Occipital lobe (tissue), 3 donors: ENCODE measurements at places on chromosomes 2 and 18. TPM values are rescaled to one million over a fixed set of nuclear protein-coding genes. Genes with fewer than 3 reads are reported as not detected.

The DNAJC5G gene
- total RNA-seq = not detected

The GKN2 gene
- not detected for total RNA-seq

The TRIM43 gene
- total RNA-seq = not detected

The NT5DC4 gene
- total RNA-seq = not detected

The CTIF gene
- total RNA-seq = 55.1 TPM

DNA sequence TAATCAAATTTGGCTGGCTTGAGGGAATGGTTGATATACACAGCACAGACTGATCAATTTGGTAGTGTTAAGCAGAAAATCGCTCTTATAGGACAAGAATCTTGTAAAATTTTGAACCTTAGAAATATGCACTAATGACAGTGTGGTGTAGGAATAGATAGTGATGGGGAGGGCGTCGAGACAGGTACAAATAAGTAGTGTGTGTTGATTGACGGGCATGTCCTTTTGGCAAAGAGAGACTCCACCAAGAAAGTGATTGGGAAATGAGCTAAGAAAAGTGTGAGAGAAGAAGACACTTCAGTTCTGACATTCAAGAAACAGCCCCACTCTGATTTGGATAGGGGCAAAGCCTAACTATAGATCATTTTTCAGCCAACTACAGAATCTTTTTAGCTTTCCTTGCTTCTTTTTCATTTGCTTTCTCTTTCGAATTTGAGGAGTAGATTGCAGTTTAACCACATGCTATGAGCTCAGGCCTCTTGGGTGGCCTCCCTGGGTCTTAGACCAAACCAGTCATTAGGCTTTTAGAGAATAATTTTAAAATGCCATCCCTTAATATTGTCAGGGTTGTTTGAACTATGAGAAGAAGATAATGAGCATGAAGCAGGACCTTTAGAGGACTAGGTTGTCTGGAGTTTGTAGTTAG lies 127.1 kb downstream of the CERS6 start:
- no peak for DNase-seq

DNA sequence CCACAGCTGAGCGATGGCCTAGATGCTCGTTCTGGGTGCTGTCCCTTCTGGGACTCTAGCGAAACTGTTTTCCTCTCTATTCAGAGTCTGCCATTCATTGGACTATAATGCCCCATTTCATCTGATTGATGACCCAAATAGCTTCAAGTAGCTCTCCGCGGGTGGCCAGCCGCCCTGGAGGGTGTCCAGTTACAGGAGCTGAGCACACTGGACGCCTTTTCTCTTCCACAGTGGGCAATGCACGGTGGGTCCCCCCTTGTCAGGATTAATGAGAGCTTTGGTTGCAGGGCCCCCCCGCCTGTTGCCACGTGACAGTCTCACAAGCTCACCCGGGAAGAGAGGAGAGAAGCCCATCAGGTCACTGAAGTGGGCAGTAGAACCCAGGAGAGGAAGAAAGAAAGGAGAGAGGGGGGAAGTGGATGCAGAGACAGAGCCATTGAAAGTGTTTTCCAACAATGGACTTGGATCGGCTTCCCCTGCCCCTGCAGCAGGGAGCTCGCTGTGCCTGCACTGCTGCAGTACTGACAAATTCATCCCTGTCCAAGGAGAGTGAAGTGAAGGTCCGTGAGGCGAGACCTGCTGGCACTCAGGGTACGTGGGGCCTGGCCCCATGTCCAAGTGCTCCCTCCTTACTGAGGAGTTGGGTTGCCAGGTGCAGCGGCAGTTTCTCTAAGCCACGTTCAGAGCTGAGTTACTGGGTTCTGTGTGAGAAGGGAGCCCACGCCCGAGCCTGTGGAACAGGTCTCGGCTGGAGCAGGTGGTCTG lies 44.8 kb downstream of the DIPK1C start:
- DNase-seq = peak; percentile 58

DNA sequence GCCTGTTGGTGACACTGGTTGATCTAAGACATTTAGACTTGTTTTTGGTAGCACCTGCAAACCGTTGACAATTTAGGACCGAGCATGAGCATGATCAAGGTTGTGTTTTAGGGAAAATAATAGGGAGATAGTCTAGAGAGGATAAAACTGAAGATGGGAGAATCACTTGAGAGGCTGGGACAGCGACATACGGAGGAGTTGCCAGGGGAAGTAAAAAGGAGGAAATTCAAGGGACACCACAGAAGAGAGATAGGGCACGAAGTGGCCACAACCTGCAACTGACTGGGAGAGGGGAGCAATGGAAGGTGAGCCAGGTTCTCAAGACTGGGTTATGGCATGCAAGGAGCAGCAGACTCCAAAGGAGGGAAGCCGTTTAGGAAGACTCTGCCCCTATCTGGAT lies 1.4 kb upstream of the ATP8B1 start:
- DNase-seq = no peak
